ENCODE measurements at places on chromosomes 7 and 10.

GRCh38 chr7:93747019-93747418, 143.5 kb downstream of the TFPI2 start:
- no peak overlapping the region for H3K27ac ChIP-seq
- no peaks in the 10 kb centered on the region for H3K36me3 ChIP-seq

- DNase-seq: no peak
- H3K36me3 ChIP-seq: no peaks in the 10 kb centered on the region
- H3K4me1 ChIP-seq: no peaks in the 10 kb centered on the region
- no peak overlapping the region for H3K4me3 ChIP-seq
These were observed 266.9 kb downstream of the ABCA13 start for GRCh38 chr7:48438206-48438605.

DNA sequence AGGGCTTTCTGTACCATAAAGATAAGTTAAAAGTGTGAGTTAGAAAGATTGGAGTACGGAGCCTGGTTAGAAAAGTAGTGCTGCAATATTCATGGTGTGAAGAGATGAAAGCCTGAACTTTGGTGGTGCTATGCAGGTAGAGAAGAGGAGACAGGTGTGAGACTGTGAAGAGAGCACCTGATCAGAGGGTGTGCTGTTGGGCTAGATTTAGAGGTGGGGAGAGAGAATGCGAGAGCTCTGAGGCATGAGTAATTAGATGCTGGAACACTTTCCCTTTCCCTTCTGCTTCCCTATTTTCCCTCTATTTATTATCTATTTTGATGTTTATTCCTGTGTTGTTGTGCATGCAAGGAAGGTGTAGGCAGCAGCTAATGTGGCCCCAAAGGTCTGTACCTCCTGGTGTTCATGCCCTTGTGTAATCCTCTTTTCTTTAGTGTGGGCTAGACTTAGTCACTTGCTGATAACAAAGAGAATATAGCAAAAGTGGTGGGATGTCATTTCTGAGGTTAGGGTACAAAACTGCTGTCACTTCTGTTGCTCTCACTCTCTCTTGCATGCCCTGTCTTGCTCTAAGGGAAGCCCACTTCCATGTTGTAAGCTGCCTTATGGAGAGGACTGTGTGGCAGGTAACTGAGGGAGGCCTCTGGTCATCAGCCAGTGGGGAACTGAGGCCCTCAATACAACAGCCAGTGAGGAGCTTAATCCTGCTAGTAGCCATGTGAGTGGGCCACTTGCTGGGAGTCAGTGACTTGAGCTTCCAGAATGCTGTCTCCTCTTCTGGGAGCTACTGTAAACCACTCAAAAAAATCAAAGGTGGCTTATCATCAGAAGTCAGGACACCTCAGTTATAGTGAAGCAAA, 2.6 kb upstream of the ATXN7L1 start:
- no peak for DNase-seq
- no peak overlapping the region for H3K27ac ChIP-seq
- peak overlapping the region; percentile 95 for H3K4me3 ChIP-seq

DNA sequence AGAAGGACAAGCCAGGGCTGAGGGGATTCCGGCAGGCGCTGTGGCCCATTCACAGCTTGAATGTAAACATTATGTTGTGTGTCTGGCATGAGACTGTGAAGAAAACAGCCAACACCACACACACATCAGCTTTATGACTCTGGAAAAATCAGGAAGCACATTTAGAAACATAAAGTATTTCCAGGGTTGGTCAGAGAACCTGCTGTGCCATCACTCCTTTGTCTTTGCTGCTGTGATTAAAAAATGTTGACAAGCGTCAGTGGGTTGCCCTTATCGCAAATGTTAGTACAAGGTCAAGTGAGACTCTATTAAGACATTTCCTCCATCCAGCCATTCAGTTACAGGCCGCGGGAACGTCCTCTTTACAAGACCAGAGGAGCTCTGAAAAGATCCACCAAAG, 95.4 kb downstream of the TAX1BP1 start:
- H3K27ac ChIP-seq: peak overlapping the region; percentile 40
- no peak for DNase-seq
- peaks cover 33% of the 10 kb centered on the region for H3K4me1 ChIP-seq
- H3K27me3 ChIP-seq: peaks cover 5% of the 10 kb centered on the region

- peaks cover 5% of the 10 kb centered on the region for H3K4me1 ChIP-seq
- no peak overlapping the region for H3K27ac ChIP-seq
- H3K4me3 ChIP-seq: no peak overlapping the region
- no peaks in the 10 kb centered on the region for H3K36me3 ChIP-seq
These were observed 25.6 kb upstream of the GRID1 start for GRCh38 chr10:86391986-86392722.

DNA sequence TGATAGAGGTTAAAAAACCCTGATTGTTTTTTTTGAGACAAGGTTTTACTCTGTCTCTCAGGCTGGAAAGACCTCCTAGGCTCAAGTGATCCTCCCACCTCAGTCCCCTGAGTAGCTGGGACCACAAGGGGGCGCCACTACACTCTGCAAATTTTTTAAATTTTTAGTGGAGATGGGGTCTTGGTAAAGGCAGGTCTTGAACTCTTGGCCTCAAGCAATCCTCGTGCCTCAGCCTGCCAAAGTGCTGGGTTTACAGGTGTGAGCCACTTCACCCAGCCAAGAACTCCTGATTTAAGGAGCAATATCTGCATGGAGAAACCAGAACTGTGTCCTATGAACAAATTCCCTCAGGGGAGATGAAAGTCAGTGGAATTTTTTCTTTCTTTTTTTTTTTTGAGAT, 7.3 kb upstream of the KLHDC10 start:
- H3K27ac ChIP-seq: no peak overlapping the region
- H3K4me1 ChIP-seq: no peaks in the 10 kb centered on the region
- H3K36me3 ChIP-seq: no peaks in the 10 kb centered on the region
- H3K27me3 ChIP-seq: peaks cover 5% of the 10 kb centered on the region
- DNase-seq: peak; percentile 44

GRCh38 chr10:103077491-103078308, 115.4 kb downstream of the NT5C2 start:
- H3K4me1 ChIP-seq: no peaks in the 10 kb centered on the region
- H3K27me3 ChIP-seq: no peaks in the 10 kb centered on the region
- peaks cover 21% of the 10 kb centered on the region for H3K36me3 ChIP-seq
- no peak overlapping the region for H3K4me3 ChIP-seq
- no peak for DNase-seq

DNA sequence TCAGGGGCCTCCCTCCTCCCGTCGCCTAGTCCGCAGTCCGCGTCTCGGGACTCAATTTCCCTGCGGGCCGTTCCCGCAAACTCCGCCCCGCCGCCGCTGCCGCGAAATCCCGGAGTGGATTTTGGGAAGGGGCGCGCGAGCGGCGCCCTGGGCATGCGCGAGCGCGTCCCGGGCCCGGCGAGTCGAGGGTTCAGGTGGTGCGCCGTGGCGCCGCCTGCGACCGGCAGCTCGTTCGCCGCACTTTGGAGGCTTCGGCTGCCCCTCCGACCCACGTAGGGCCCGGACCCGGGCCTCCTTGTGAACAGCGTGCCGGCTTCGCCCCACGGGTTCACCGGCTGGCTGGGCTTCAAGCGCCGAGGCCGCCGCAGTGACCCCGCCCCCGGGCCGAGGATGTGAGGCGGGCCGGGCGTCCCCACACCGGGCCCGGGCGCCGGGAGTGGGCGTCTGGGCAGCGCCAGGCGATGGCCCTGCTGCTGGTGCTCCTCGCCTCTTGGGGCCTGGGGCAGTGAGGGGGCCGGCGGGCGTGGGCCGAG, at the start of gene PLEKHA8:
TSS of gene PLEKHA8 (plus strand) at position 197 of the 533 bp plus-strand sequence. CDS start 351 bp downstream, outside the sequence.
- peak within 1 kb of the TSS; percentile 89 for H3K27ac ChIP-seq
- H3K27me3 ChIP-seq: no peaks in the 10 kb centered on the region
- H3K4me1 ChIP-seq: peaks cover 36% of the 10 kb centered on the region

DNA sequence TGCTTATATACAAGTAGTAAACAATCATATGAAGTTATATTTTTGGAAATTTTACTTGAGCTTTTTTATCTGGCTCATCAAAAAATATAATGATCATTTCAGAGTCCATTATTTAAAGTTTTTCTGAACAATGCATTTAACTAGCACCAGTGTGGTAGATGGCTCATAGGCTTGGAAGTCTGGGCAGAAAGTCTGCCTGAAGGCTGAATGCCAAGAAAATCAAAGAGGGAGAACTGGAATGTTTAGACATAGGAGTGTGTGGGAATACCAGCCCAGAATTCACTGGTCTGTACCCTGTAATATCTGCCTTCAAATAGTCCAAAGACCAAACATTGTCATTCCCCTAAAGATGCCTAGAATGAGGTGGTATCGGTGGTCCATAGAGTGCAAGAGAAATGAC, 40.3 kb upstream of the ANK3 start:
- no peak overlapping the region for H3K27ac ChIP-seq
- H3K4me3 ChIP-seq: no peak overlapping the region
- no peaks in the 10 kb centered on the region for H3K4me1 ChIP-seq
- no peak for DNase-seq
- peaks cover 2% of the 10 kb centered on the region for H3K27me3 ChIP-seq
- H3K36me3 ChIP-seq: no peaks in the 10 kb centered on the region
